ENCODE measurements at places on chromosomes 5 and 9.

- DNase-seq = no peak
These were observed 16.6 kb downstream of the WWC1 start for GRCh38 chr5:168307925-168308584.

DNA sequence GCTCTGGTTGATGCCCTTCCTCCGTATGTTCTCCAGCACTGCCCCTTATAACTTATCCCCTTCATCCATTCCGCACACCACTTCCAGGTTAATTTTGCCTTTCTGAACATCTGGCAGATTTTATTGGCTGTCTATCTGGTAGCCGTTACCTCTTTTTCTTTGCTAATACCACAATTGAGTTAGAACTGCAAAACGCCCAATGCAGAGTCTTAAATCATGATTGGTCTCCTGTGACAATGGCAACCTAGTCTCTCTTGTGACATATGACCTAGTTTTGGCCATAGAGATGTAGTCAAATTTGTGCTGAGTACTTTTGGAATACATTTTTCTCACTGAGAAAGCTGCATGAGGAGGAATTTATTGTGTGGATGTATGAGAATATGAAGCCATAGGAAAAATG is 365.7 kb upstream of the PRR16 start:
- DNase-seq = no peak

- no peak for DNase-seq
These were observed 193.7 kb downstream of the CYLC2 start for GRCh38 chr9:103188781-103189350.

DNA sequence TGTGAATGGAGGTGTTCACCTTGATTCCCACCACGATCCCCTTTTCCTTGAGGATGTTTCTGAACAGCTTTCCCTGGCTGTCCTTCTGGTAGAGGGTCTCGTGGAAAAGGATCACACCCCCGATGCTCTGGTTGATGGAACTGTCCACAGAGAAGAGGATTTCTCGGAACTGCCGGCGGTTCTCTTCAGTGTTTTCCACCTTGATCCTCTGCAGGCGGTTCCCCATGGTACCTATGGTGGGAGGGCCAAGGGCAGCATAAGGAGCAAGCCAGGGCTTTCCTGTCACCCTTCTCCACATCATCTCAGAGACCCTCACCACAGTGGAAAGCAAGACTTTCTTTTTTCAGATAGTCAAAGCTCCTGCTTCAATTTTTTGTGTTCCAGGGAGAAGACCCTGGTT is 5.8 kb downstream of the ALDOB start:
- DNase-seq = no peak

GRCh38 chr5:157366741-157367674 is 93.0 kb upstream of the NIPAL4 start:
- no peak for DNase-seq

GRCh38 chr5:99945478-99946442 is 589.4 kb upstream of the FAM174A start:
- DNase-seq = no peak

Measured in CD4-positive, alpha-beta T cell treated with Interleukin-15 for 1 hour (primary cell).